Activated CD4-positive, alpha-beta T cell treated with anti-CD3 and anti-CD28 coated beads, Interleukin-2, amount 10 ng/mL, durations not matched to agents 7 days and 5 days (primary cell): ENCODE measurements at places on chromosomes 7 and 10.

DNA sequence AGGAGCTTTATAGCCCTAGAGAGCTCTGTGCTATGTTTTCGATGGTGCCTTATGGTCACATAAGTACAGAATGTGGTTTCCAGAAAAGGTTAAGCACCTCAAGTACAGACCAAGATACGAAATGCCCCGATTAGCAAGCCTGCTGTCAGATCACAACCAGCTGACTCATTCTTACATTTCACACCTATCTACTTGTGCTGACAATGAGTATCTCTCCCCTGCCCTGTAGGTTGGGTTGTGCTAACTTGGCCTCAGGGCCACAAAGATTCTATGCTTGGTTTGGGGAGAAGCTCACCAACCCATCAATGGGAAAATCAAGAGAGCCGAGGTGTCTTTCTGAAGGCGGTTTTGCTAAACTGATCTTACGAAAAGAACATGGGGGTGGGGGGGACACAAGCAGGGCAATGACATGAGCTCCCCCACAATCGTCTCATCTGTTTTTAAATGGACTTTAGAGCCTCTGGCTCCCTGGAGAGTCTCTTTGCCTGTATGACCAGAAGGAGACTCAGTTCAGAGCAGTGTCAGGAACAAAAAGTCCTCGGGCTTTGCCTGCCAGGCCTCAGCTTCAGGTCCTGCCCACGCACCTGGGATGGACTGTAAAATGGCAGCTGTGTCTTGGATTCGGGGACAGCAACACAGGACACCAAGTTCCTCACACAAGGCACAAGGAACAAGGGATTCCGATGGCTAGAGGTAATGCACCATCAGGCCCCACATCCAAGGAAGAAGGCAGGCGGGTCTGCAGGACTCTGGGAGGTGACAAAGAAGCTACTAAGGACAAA lies 55.1 kb downstream of the FAM53B start:
- DNase-seq = peak; percentile 55

- no peak for DNase-seq
Measured at GRCh38 chr10:43842496-43842895, 193.8 kb upstream of the ZNF32 start.

GRCh38 chr7:98163704-98164494 lies 47.3 kb upstream of the BHLHA15 start:
- DNase-seq = no peak

- no peak for DNase-seq
Measured at GRCh38 chr7:30019387-30019786, 7.1 kb downstream of the FKBP14 start.

GRCh38 chr7:46809886-46810285 lies 772.0 kb downstream of the TNS3 start:
- no peak for DNase-seq

- DNase-seq = no peak
Measured at GRCh38 chr10:31466313-31466712, 147.3 kb downstream of the ZEB1 start.

GRCh38 chr10:6563075-6563474 lies 17.0 kb downstream of the PRKCQ start:
- DNase-seq = peak; percentile 60
